ENCODE measurements at places on chromosomes 7 and 10.

- H3K36me3 ChIP-seq = no peaks in the 10 kb centered on the region
- no peak overlapping the region for H3K4me3 ChIP-seq
- no peak overlapping the region for H3K27ac ChIP-seq
- DNase-seq = no peak
- peaks cover 50% of the 10 kb centered on the region for H3K4me1 ChIP-seq
Observed at GRCh38 chr7:36982766-36983165, 258.5 kb upstream of the AOAH start.

GRCh38 chr7:40629891-40630290 is 495.1 kb downstream of the SUGCT start:
- no peak overlapping the region for H3K27ac ChIP-seq
- no peaks in the 10 kb centered on the region for H3K27me3 ChIP-seq
- H3K36me3 ChIP-seq = no peaks in the 10 kb centered on the region
- DNase-seq = no peak

DNA sequence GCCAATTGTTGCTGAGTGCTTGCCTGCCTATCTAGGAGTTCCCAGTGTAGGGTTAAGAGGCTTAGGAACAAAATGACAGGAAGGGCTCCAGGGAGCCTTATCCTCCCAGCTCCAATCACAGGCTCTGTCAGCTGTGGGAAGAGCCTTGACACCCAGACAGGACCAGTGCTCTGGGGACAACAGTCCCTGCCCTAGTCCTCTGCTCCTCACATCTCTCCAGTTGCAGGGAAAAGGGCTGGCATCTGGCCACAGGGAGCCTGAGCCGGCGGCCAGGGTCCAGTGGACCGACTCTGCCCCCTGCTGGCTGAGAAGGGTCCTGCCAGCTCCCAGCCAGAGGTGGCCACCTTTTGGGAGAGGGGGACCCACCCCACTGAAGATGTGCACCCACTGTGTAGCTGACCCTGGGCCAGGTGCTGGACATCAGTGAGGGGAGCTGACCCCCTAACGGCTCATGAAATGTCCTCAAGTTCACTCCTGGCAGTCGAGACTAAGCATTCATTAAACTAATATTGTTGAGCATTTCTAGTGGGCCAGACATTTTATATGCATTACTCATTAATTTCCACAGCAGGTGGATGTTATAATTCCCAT is 17.6 kb downstream of the DNAJB12 start:
- no peak overlapping the region for H3K4me3 ChIP-seq
- H3K27me3 ChIP-seq = no peaks in the 10 kb centered on the region
- peaks cover 16% of the 10 kb centered on the region for H3K36me3 ChIP-seq
- DNase-seq = peak; percentile 49
- H3K4me1 ChIP-seq = peaks cover 33% of the 10 kb centered on the region

- no peak overlapping the region for H3K4me3 ChIP-seq
- H3K27me3 ChIP-seq = no peaks in the 10 kb centered on the region
- no peak for DNase-seq
- peaks cover 11% of the 10 kb centered on the region for H3K36me3 ChIP-seq
- no peak overlapping the region for H3K27ac ChIP-seq
- H3K4me1 ChIP-seq = no peaks in the 10 kb centered on the region
Observed at GRCh38 chr7:36939816-36940215, 215.5 kb upstream of the AOAH start.

- H3K27ac ChIP-seq = peak overlapping the region; percentile 15
- H3K36me3 ChIP-seq = no peaks in the 10 kb centered on the region
- peaks cover 93% of the 10 kb centered on the region for H3K27me3 ChIP-seq
- peaks cover 28% of the 10 kb centered on the region for H3K4me1 ChIP-seq
Observed at GRCh38 chr7:27202862-27203134, 2.9 kb upstream of the HOXA13 start.

DNA sequence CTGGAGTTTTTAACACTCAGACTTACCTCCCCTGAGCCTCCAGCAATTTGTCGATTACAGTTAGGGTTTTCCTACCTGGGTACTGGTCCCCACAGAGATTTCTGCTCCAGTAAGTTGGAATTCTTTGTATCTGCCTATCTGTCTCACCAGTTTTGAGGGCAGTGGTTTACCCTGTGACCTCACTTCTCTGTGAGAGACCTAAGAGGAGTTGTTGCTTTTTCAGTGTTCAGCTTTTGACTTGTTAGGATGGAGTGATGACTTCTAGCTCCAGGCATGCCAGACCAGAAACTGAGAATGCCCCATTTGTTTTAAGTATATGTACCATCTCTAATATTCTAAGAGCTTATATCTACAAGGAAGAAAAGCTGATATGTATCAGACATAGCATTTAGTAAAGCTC is 42.9 kb downstream of the CSGALNACT2 start:
- H3K4me3 ChIP-seq = no peak overlapping the region
- no peak overlapping the region for H3K27ac ChIP-seq
- DNase-seq = no peak

- no peak overlapping the region for H3K4me3 ChIP-seq
- H3K36me3 ChIP-seq = no peaks in the 10 kb centered on the region
- DNase-seq = no peak
- peaks cover 20% of the 10 kb centered on the region for H3K4me1 ChIP-seq
Observed at GRCh38 chr10:129027906-129028305, 439.1 kb upstream of the MGMT start.

- H3K36me3 ChIP-seq = no peaks in the 10 kb centered on the region
- no peak overlapping the region for H3K27ac ChIP-seq
- no peaks in the 10 kb centered on the region for H3K27me3 ChIP-seq
Observed at GRCh38 chr10:70494536-70494935, 16.0 kb downstream of the PALD1 start.

DNA sequence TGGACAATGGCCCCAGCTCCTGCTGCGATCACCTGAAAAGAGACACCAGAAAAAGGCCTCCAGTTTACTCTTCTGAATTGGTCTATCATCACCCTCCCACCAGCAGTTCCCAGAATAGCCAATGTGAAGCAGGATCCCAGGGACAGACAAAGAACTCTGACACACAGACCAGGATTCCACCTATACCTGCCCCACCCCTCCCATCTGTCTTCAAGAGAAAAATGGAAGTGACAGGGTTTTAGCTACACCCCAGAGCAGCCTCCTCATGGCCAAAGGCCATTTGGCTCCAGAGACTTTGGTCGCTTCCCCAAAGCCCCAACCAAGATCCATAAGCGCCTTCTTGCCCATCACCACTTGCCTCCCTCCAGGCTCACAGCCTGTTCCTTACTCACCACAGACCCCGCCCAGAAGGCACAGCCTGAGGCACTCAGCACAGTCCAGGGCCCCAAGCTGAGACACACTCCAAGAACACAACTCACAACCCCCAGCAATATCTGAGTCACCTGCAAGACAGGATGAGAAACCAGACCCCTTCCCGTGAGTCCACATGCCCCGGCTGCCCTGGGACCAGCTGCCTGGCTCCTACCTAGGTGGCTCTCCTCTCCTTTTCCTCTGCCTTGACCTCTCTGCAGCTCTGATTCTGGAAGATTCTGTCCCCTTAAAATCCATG is 6.5 kb downstream of the TMEM176B start:
- no peak overlapping the region for H3K27ac ChIP-seq
- H3K36me3 ChIP-seq = no peaks in the 10 kb centered on the region
- DNase-seq = no peak
- no peaks in the 10 kb centered on the region for H3K4me1 ChIP-seq

GRCh38 chr10:50387732-50388073 is 136.4 kb upstream of the ASAH2 start:
- H3K36me3 ChIP-seq = peaks cover 1% of the 10 kb centered on the region
- no peaks in the 10 kb centered on the region for H3K27me3 ChIP-seq
- no peak overlapping the region for H3K27ac ChIP-seq
- DNase-seq = no peak

DNA sequence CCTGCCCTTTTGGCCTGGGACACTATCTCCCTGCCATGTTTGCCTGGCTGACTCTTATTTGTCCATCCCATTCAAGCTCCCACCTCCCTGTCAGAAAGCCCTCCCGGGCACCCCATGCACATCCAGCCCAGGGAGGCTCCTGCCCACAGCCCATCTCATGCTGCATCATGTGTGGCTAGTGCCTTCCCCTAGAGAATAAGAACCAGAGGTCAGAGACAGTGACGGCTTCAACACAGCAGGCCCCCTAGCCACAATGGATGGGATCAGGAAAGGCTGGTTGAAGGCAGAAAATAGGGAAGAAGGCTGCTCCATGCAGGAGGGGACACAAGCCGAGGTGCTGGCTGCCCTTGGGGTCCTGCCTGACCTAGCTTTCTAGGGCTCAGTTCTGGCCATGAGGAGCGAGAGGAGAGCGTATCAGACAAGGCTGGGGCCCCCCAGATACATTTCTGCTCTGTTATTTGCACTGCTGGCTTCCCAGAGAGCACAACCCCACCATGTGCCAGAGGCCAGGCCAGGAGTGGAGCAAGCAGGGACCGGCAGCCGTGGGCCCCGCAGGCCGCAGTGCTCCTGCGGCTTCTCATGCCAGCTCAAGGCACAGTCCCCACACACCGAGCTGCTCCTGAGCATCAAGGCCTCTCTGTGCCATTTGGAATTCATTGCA is 161.1 kb upstream of the ZMIZ1 start:
- no peak overlapping the region for H3K27ac ChIP-seq
- DNase-seq = no peak
- H3K27me3 ChIP-seq = peaks cover 6% of the 10 kb centered on the region
- no peak overlapping the region for H3K4me3 ChIP-seq
- no peaks in the 10 kb centered on the region for H3K36me3 ChIP-seq

Measured in mesothelial cell of epicardium (in vitro differentiated cells).